ENCODE measurements at places on chromosomes 4 and X.
A peak's percentile ranks its signal among the peaks of the same experiment; 100 is the strongest.

DNA sequence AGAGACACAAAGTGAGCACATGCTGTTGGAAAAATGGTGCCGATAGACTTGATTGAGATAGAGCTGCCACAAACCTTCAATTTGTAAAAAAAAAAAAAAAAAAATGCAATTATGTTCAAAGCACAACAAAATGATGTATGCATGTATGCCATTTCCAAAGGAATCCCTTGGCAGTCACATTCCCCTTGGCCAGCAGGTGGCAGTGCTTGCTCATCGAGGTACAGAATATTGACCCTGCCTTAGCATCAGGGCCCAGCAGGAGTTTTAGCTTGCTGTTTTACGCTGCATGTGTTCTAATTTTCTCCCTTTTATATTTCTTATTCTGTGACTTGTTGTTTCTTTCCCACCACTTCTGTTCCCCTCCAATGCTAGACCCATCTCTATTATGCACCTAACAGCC, 34.5 kb upstream of the CYBB start:
- peak; percentile 81 for DNase-seq

GRCh38 chr4:129747756-129748155, 651.8 kb downstream of the C4orf33 start:
- no peak for DNase-seq

DNA sequence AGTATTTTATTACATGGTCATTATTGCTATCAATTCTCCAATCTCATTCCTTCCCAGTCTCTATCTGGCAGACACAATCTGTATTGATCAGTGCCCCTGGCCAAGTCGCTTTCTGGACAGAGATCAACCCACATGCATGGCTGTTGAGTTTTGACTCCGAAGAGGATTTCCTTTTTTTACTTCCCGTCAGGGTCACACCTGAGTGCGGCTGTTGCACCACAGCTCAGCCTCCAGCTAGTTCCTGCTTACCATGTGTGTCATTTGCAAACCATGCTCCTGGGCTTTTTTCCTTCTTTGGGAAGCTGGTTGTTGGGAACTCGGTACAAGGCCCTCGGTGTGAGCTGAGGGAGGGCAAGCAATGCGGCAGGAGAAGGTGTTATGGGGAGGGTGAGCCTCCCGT, 11.7 kb downstream of the MAGED2 start:
- DNase-seq: no peak

- no peak for DNase-seq
These were observed 387.5 kb upstream of the PPP1R2C start for GRCh38 chrX:43165343-43165920.

GRCh38 chr4:2333356-2333841, 71.5 kb upstream of the MXD4 start:
- no peak for DNase-seq

- no peak for DNase-seq
These were observed 144.3 kb upstream of the PAQR3 start for GRCh38 chr4:79083406-79084010.

DNA sequence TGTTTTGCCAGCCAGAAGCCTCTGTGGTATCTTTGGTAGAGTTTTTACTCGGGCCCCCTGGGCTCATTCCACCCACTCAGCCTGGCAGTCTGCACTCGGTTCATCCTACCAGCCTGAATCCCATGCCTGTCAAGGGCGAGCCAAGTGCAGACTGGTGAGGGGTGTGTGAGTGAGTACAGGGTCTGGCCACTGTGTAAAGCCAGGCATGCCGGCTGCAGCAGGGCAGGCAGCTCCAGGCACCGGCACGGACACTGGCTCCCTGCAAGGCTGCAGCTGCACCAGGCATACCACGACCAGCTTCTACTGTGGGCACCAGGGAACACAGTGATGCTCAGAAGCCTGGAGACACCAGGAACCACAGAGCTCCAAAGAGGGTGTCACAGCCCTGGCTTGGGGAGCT, 194.0 kb upstream of the GALNT7 start:
- DNase-seq: no peak

Data from CD4-positive, alpha-beta T cell treated with Interleukin-1 beta for 1 hour (primary cell).